ENCODE measurements at places on chromosomes 16 and 17.
A peak's percentile ranks its signal among the peaks of the same experiment; 100 is the strongest.

DNA sequence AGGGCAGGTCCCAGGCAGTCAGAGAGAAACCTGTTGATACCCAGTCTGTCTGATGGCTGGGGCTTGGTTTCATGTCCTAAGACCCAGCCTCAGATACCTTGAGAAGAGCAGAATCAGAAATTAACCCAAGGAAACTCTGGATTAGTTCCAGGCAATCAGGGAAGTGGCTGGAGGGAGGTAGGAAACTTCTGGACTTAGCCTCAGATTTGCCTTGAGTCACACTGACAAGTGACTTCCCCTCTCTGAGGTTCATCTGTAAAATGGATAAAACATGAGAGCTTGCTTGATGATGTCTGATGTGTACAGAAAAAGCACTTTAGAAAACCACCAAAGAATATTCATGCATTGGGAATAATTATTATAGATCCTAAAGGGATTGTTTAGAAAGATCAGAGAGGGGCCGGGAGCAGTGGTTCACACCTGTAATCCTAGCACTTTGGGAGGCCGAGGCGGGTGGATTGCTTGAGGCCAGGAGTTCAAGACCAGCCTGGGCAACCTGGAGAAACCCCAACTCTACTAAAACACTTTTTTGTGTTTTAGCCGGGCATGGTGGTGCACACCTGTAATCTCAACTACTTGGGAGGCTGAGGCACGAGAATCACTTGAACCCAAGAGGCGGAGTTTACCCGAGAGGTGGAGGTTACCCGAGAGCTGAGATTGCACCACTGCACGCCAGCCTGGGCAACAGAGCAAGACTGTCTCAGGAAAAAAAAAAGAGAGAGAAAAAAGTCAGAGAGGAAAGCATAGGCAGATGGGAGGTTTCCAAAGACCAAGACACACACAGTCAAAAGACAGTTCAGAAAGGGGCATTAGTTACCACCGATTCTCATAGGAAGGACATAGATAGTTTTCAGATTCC is 3.8 kb downstream of the CIITA start:
- DNase-seq: no peak

DNA sequence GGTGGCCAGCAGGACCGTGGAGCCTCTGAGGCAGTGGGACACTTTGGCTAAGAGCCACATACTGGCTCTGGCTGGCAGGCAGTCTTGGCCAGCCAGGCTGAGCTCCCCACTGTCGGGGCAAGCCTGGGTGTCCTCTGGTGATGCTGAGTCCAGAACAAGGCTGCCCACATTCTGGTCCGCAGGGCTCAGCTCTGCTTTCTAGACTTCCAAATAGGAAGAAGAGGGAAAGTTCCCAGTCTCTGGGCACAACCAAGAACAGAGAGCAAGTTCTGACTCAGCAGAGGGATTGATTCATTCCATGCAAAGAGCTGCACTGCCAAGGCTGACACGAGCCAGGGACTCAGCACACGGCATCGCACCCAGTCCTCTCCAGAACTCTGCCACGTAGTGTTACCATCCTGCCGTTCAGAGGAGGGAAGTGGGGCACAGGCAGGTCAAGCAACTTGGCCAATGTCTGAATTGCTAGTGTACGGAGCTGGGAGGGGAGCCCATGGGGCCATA is 58.9 kb downstream of the NOS2 start:
- DNase-seq: no peak

DNA sequence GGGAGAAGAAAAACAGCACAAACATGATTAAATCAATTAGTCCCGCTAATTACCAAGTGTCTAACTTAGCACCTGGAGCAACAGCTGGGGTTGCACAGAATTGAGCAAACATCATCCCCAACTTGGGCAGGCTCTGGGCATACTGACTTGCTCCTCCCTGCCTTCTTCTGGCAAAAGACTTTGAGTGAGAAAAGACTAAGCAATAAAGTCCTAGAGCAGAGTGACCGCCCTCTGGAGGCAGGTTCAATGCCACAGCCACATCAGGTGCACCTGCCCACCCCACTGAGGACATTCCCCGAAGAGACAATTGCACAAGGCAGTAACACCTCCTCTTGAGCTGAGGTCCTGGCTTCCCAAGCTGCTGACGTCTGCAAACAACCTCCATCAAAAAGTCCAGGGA is 358.3 kb downstream of the SOX9 start:
- no peak for DNase-seq

- no peak for DNase-seq
Observed at GRCh38 chr16:86029131-86029741, 130.3 kb downstream of the IRF8 start.

GRCh38 chr17:8062435-8062806 is 23.6 kb downstream of the ALOX15B start:
- no peak for DNase-seq

GRCh38 chr17:57266902-57267311 is 10.6 kb downstream of the MSI2 start:
- DNase-seq: no peak

DNA sequence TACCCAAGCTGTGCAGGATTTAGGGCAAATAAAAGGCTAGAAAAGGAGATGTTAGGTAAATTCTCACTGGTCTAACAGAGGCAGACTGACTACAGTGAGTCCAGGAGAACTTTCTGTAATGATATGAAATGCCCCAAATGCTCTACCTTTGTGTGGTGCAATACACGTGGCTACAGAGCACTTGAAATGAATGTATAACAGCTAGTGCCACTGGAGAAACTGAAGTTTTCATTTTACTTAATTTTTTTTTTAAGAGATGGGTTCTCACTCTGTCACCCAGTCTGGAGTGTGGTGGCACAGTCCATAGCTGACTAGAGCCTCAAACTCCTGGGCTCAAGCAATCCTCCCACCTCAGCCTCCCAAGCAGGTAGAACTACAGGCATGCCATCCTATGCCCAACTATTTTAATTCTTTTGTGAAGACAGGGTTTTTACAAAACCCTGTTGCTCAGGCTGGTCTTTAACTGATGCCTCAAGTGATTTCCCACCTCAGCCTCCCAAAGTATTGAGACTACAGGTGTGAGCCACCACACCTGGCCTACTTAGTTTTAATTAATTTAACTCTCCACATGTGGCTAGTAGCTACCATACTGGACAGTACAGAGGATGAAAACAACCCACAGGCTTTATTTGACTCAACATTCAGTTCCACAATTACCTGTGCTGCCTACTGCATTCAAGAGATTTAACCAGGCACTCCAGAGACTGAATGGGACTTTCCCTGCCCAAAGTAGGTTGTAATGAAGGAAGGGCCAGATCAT is 84.8 kb upstream of the PLEKHM1 start:
- no peak for DNase-seq

GRCh38 chr16:16041196-16041892 is 91.9 kb downstream of the ABCC1 start:
- DNase-seq: no peak

- DNase-seq: no peak
Observed at GRCh38 chr17:29592850-29593551, at the start of gene ANKRD13B. Gene ANKRD13B, plus strand, starts transcription at chr17:29593132. Its CDS starts 490 bp downstream, at chr17:29593622.

GRCh38 chr16:72889616-72890582 is 158.0 kb downstream of the ZFHX3 start:
- no peak for DNase-seq

GRCh38 chr17:59762049-59762823 is 54.8 kb downstream of the VMP1 start:
- peak; percentile 50 for DNase-seq

- peak; percentile 96 for DNase-seq
Observed at GRCh38 chr16:10918294-10919002, 23.8 kb downstream of the DEXI start.

DNA sequence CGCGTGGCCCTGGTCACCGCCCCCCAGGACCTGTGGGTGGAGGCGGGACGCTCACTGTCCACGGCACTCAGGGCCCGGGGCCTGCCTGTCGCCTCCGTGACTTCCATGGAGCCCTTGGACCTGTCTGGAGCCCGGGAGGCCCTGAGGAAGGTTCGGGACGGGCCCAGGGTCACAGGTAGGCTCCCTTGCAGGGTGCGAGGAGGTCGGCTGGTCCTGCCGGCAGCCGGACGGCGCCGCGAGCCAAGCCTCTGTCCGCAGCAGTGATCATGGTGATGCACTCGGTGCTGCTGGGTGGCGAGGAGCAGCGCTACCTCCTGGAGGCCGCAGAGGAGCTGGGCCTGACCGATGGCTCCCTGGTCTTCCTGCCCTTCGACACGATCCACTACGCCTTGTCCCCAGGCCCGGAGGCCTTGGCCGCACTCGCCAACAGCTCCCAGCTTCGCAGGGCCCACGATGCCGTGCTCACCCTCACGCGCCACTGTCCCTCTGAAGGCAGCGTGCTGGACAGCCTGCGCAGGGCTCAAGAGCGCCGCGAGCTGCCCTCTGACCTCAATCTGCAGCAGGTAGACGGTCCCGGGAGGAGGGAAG is 1.3 kb downstream of the GUCY2D start:
- no peak for DNase-seq

GRCh38 chr17:79923974-79924638 is 84.9 kb upstream of the CBX4 start:
- DNase-seq: no peak

GRCh38 chr17:58189436-58190146 is 2.9 kb upstream of the EPX start:
- DNase-seq: peak; percentile 53

- DNase-seq: no peak
Observed at GRCh38 chr16:9248162-9248561, 156.7 kb downstream of the HAPSTR1 start.

DNA sequence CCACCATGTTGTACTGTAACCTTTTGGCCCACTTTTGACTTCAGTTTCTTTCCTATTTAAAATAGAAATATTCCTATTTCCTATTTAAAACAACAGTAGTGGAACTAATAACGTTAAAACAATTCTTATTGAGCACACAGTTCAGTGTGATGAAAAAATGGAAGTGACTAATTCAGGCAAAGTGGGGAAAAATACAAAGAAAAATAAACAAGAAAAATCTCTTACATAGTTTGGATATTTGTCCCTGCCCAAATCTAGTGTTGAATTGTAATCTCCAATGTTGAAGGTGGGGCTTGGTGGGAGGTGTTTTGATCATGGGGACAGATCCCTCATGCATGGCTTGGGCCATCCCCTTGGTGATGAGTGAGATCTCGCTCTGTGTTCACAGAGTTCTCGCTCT is 198.1 kb upstream of the CPHXL start:
- no peak for DNase-seq

DNA sequence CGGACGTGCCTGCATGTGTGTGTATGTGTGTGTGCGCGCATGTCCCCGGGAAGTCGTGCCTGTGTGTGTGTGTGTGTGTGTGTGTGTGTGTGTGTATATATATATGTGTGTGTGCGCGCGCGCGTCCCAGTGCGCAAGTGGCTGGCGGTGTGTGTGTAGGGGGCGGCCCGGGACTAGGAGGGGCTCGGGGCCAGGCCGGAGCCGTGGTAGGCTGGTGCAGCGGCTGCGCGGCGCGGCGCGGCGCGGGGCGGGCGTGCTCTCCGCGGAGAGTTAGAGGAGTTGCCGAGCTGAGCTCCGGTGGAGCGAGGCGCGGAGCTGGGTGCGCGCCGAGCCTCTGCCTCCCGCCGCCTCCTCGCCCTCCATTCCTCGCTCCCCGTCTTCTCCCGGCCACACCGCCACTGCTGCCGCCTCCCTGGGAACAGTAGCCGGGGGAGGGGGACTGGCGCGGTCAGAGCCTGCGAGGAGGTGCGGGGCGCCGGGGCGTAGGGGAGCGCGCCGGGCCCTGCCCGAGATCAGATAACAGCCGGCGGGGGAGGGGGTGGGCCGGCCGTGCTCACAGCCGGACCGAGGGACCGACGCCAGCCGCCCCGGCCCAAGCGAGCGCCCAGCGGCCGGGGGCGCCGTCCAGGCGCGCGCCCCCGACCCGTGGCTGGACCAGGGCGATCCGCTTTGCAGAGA is at the start of gene KCNJ12:
Gene KCNJ12, plus strand, starts transcription at position 277 of the 678 bp plus-strand sequence. CDS start 38,986 bp downstream, outside the sequence.
- DNase-seq: no peak

DNA sequence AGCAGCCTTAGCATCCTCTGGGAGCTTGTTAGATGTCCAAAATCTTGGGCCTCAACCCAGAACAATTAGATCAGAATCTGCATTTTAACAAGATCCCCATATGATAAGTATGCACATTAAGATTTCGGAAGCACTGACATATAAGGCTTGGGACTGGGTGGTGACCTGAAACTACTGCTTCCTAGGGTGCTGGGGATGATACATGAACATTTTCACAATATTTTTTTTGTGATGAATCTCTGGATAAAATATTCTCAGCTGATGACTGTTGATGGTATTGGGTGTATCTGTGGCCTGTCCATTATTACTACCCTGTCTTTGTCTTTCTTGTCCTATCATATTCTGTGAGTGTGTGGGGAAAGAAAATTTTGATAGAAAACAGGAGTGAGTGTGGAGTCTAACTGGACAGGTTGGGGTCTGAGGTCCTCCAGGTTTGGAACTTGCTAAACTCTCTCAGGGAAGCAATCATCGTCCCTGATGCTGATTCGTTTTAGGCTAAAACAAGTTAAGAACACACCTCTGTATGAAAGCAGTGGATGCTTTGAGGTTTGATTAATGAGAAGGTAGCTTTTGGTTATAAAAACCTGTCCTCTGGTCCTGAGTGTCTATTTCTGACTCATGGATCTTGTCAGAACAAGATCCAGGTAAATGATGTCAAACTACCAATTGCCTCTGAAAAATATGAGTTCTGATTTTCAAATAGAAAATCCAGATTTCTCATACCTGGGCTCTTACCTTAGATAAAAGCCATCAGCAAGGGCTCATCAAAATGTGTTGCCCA is 23.2 kb downstream of the KRT23 start:
- no peak for DNase-seq

GRCh38 chr17:32609085-32609484 is 122.3 kb downstream of the CDK5R1 start:
- DNase-seq: no peak

DNA sequence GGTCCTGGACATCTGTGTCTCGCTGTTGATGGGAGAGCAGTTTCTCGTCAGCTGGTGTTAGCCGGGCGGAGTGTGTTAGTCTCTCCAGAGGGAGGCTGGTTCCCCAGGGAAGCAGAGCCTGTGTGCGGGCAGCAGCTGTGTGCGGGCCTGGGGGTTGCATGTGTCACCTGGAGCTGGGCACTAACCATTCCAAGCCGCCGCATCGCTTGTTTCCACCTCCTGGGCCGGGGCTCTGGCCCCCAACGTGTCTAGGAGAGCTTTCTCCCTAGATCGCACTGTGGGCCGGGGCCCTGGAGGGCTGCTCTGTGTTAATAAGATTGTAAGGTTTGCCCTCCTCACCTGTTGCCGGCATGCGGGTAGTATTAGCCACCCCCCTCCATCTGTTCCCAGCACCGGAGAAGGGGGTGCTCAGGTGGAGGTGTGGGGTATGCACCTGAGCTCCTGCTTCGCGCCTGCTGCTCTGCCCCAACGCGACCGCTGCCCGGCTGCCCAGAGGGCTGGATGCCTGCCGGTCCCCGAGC is 17.9 kb downstream of the GAA start:
- DNase-seq: no peak
